Coronary artery (tissue), 2 donors: ENCODE measurements at places on chromosomes 3 and 15.

DNA sequence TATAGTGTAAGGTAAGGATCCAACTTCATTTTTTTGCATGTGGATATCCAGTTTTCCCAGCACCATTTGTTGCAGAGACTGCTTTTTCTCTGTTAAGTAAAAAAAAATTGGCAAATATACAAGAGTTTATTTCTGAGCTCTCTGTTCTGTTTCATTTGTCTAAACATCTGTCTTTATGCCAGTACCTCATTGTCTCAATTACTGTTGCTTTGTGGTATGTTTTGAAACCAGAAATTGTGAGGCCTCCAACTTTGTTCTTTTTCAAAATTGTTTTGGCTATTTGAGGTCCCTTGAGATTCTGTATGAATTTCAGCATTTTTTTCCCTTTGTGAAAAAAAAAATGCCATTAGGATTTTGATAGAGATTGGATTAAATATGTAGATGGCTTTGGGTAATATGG lies 150.5 kb downstream of the MINAR1 start:
- no peak for DNase-seq

- DNase-seq: no peak
Measured at GRCh38 chr15:70512772-70513362, 250.5 kb downstream of the UACA start.

- DNase-seq: no peak
Measured at GRCh38 chr3:187011915-187012314, 81.6 kb downstream of the ST6GAL1 start.

DNA sequence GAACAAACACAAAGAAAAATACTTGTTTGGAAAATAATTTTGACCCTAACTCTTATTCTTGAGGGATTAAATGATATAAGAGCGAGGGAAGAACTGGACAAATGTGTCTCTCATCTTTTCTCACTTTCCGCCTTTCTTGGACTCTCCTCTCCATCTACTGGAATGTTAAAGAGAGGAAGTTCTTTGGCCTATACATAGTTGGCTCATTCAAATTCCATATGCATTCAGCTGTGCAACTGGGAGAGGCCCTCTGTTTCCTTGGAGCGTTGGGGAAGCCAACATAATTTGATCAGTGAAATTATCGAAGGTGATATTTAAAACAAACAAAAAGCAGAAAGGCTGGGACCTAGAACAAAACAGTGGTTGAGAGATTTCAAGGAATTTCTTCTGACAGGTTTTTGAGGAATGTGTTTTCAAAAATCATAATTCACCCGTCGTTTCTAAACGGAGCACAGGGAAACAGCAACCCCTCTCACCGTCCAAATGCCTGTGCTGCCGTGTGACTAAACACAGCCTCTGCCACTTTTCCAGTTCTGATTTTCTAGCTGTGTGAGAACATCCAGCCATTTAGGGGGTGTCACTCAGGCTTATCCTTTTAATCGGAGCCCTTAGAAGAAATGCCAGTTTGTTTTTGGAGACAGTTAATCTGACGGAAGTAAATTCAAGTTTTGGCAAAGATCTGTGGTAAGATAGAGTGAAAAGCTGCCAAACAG lies 489.9 kb downstream of the SOX2 start:
- DNase-seq: no peak

DNA sequence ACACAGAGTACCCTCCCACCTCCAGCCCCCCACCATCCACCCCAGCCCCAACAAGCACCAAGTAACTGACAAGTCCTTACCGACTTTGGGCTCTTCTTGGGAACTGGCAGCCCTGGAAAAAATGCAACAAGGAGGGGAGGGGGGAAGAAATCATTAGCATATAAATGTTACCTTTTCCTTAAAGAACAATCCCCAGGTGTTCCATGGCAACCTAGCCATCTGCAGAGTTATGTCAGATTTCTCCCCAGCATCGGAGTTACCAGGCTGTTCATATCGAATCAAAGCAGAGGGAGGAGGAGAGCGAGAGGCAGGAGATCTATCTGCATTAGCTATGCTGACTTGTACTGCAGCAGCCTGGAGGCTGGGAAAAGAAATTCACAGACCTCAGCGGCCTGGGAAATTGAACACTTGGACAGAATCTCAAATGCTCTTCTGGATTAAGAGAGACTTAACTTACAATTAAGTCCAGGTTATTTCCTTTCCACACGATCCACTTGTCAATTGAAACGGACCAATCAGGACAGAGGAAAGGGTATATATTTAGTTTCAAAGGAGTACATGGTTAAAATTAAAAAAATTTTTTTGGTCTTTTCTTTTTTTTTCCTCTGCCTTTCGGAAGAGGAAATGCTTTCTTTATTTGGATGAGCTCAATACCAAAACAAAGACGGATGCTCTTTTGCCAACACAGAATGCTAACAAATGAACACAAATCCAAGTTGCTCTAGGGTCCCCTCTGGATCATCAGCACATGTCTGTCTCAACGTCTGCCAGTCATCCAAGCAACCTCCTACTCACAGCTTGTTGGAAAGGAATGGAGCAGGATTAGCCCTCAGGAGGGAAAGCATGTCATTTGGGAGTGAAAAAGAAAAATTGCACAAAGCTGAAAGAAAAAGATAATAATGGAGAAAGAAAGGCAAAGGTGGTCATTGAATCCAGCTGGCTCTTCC lies 637.1 kb downstream of the MAGI1 start:
- no peak for DNase-seq

DNA sequence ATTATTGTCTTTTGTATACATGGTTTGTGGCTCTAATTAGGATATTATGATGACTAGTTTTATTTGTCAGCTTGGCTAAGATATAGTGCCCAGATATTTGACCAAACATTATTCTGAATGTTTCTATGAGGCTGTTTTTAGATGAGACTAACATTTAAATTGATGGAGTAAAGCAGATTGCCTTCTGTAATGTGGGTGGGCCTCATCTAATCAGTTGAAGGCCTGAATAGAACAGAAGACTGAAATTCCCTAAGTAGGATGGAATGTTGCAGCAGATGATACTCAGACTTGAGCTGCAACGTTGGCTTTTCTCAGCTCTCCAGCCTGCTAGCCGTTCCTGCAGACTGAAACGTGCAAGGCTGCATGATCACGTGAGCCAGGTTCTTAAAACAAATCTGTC lies 546.5 kb downstream of the EDEM1 start:
- DNase-seq: no peak
